CD4-positive, alpha-beta T cell treated with Interleukin-17A for 1 hour (primary cell): ENCODE measurements at places on chromosomes 6 and 20.

DNA sequence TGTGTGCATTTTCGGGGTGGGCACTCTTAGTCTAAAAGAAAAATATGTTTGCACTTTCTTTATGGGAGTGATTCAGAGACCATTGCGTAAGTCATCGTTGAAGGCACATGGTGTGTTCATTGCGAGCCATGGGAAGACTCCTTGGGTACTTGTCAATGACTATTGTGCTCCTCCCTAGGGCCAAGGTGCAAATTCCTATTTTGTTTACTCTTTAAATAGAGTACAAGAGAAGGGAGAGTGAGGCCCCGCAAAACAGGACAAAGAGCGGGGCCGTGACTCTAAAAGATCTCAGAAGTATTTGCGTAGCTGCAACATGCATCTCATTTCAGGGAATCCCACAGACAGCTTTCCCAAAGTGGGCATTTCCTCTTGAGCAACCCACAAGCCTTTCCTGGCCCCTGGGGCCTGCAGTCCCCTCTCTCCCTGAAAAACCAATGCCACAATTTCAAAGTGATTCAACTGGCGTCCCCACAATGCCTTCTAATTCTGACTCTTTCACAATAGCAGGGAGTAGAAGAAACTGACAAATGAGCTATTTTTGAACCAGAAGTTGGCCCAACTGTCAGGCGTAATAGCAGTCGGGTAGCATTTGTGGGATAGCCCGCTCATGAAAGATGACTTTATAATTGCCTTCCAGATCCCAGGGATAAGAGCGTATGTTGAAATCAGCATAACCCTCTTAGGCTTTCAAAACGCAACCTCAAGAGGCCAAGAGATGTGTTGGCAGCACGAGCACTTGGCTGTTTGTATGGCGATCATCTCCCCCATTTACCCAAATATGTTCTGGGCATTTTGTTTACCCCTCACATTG lies 277.9 kb upstream of the BMP2 start:
- no peak for DNase-seq

DNA sequence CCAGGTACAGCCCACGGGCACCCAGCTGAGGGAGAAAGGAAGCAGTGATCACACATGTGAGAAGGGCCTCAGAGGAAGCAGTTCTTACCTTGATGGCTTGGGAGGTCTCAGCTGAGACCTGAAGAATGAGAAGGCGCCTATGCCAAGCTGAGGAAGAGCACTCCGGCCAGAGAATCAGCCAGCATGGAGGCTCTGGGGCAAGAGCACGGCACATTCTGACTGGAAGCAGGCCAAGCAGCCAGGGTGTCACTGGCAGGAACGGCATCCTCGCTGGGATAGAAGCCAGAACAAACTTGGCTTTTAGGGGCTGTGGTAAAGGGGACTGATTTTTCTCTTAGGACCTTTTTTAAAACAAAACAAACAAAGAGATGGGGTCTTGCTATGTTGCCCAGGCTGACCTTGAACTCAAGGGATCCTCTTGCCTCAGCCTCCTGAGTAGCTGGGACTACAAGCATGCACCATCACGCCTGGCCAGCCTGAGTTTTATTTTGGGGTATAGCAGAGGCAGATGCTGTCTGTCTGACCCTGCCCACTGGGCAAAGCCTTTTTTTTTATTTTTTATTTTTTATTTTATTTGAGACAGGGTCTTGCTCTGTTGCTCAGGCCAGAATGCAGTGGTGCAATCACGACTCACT lies 17.6 kb downstream of the GHRH start:
- no peak for DNase-seq

DNA sequence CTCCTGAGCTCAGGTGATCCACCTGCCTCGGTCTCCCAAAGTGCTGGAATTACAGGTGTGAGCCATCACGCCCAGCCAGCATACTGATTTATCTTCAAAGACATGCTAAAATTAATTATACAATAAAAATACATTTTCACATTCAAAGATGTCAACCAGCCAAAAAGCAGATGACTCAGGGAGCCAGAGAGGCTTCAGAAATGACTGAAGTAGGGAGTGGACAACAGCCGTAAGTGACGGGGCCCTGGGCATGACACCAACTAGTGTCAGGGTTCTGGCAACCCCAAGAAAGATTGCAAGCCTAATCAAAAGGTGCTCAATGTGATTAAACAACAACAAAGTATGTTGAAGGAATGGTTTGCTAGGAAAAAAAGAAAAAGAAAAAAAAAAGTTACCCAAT lies 28.4 kb downstream of the GPLD1 start:
- no peak for DNase-seq

GRCh38 chr6:139051396-139052060 lies 23.0 kb downstream of the ABRACL start:
- DNase-seq = no peak

- DNase-seq = no peak
Measured at GRCh38 chr20:258963-259362, 1.4 kb downstream of the DEFB132 start.

- no peak for DNase-seq
Measured at GRCh38 chr6:89364586-89364985, 12.1 kb upstream of the UBE2J1 start.

- no peak for DNase-seq
Measured at GRCh38 chr6:152170313-152170701, 362.8 kb downstream of the ESR1 start.

GRCh38 chr20:41872930-41873329 lies 254.8 kb upstream of the CHD6 start:
- DNase-seq = no peak

- no peak for DNase-seq
Measured at GRCh38 chr20:37529214-37529967, 1.7 kb upstream of the BLCAP start.

DNA sequence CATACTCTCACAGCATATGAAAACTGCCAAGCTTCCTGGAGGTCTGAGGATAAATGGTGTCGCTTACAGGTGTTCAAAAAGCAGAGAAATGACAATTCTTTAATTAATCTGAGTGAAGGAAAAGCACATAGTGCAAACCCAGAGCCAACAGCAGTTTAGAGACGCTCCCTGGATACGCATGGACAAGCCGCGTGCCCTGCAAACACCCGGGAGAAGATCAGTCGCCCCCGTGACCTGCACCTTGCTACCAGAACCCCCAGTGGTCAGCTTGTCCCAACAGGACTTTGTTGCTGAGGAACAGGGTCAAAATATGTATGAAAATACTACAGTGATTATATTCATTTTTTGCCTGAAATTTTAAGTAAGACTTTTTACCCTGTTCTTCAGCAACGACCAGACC lies 93.9 kb downstream of the PSMG4 start:
- no peak for DNase-seq

- no peak for DNase-seq
Measured at GRCh38 chr6:115487331-115487730, 573.4 kb downstream of the FRK start.

GRCh38 chr6:169938262-169938701 lies 186.9 kb downstream of the ERMARD start:
- DNase-seq = no peak

DNA sequence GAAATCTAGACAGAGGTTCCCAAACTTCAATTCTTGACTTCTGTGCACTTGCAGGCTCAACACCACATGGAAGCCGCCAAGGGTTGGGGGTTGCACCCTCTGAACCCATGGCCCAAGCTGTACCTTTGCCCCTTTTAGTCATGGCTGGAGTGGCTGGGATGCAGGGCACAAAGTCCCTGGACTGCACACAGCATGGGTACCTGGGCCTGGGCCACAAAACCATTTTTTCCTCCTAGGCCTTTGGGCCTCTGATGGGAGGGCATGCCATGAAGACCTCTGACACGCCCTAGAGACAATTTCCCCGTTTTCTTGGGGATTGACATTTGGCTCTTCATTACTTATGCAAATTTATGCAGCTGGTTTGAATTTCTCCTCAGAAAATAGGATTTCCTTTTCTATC lies 342.0 kb downstream of the TPBG start:
- no peak for DNase-seq
